ENCODE measurements at places on chromosomes 4 and X.

DNA sequence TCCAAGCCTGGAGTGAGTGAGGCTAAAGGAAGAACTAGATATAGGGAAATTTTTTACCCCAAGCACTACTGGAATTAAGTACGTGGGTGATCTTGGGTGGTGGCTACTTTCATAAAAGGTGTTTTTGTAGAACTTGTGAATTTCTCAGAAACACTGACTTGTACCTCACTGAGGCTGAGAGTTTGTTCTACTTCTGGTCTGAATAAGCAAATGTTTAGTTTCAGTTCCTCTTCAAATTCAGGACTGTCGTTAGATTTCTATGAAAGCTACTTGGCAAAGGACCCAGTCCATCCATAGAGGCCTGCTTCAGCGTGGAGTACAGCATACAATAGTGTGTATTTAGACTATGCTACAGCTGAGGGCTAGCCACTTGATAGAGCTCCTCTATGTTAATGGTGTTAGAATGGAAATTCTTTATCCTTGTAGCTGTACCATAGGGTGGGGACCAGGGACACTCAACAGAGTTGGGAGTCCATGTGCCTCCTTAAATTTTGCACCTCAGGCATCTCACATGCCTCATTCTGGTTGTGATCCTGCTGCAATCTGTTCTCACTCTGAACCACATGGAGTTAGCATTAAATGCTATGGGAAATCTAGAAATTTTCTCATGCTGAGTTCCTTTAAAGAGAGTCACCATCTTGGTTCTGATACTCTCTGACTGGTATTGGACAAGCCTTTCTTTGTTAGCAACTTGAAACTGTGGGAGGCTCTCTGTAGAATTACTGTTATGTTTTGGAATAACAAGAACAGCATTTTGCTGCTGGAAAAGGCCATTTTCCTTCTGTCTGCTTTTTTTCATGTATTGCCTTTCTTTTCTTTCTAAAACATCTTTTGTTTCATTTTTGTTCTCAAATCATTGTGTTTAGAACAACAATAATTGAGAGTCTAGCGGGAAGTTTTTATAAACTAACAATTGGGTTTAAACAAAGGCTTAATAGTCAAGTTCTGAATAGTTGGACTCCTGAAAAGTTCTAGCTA is 86.8 kb downstream of the PDGFRA start:
- DNase-seq = no peak

DNA sequence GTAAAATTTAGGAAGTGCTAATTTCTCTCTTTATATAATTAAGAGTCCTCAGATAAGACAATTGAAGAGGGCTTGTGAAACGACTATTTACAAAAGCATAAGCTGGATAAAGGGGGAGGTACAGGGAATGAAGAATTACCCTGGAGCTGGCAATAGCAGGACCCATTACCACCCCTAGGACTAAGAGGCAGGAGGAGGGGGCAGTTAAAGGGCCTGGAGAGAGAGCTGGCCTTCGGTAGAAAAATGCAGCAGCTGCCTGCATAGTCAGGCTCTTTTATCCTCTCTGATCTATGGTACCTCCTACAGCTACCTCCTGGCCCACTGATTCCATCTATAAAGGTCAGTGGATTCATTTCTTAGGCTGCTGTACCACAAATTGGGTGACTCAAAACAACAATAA is 57.7 kb upstream of the TRPC3 start:
- no peak for DNase-seq

GRCh38 chr4:173195109-173195508 is 26.5 kb downstream of the GALNT7 start:
- DNase-seq = no peak

- DNase-seq = no peak
These were observed 665.5 kb downstream of the CCSER1 start for GRCh38 chr4:90792696-90793095.

DNA sequence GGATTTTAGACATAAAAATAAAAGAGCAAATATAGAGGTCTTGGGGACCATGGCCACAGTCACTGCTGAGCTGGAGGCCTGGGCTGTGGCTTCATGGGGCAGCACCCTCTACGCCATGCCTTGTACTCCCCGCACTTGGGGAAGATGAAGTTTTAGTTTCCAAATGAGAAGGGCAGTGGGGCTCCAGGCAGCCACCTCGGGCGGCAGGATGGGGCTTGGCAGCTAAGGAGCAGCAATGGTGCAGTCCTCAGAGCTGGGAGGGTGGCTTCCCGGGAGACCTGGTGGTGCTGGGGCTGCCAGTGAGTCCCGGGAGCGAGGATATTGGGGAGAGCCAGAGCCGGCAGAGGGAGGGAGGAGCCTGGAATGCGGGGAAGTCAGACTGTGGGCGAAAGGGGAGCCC is 2.4 kb downstream of the CXCR3 start:
- no peak for DNase-seq

GRCh38 chr4:113382704-113383103 is 333.3 kb downstream of the ANK2 start:
- DNase-seq = no peak

DNA sequence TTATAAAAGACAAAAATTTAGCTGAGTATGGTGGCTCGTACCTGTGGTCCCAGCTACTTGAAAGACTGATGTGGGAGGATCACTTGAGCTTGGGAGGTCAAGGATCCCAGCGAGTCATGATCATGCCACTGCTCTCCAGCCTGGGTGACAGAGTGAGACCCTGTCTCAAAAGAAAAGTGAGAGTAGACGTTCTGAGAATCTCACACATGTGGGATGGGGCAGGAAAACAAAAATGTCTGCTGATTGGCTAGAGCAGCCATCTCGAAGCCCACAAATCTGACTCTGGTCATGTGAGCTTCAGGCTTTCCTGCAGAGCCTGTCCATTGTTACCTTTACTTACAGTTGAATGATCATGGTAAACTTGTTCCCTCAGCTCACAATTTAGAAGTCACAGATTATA is 23.1 kb upstream of the SLC9A7 start:
- DNase-seq = no peak

- no peak for DNase-seq
These were observed 75.8 kb upstream of the IQCM start for GRCh38 chr4:149891426-149891825.

DNA sequence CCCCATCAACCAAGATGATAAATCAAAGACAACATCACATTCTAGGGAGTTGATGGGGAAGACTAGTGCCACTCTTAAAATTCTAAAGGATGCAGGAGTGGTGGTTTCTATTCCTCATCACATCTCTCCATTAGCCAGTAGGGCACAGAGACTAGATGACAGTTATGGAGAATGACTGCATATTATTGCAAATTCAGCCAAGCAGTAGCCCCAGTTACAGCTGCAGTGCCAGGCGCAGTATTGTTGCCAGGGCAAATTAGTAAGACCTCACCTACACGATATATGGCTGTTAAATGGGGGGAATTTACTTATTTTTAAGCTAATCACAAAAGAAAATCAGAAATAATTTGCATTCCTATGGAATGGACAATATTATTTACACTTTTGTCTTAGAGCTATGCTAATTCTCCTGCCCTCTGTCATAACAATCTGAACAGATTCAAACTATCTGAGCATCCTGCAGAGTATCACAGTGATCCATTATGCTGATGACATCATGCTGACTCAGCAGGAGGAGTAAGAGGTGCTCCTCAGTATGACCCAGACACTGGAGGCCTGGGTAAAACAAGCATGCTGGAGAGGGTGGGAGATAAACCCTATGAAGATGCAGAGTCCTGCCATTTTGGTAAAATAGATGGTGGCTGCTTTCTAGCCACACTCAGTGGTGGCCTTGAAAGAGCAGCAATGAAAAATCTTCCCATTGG is 24.7 kb downstream of the ETNPPL start:
- no peak for DNase-seq

DNA sequence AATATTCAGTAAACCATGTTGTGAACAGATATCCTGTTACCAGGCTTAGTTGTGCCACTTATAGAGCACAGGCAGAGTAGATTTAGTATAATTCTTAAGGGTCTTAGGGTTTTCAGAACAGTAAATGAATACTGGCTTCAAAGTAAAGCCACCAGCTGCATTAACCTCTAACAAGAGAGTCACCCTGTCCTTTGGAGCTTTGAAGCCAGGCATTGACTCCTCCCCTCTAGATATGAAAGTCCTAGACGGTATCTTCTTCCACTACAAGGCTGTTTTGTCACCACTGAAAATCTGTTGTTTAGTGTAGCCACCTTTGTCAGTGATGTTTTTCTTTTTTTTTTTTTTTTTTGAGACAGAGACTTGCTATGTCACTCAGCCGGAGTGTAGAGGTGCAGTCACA is 77.7 kb downstream of the ALPK1 start:
- no peak for DNase-seq

- DNase-seq = no peak
These were observed 4.0 kb upstream of the CCNG2 start for GRCh38 chr4:77153006-77153405.

- no peak for DNase-seq
These were observed 56.7 kb downstream of the STOX2 start for GRCh38 chr4:183961795-183962194.

DNA sequence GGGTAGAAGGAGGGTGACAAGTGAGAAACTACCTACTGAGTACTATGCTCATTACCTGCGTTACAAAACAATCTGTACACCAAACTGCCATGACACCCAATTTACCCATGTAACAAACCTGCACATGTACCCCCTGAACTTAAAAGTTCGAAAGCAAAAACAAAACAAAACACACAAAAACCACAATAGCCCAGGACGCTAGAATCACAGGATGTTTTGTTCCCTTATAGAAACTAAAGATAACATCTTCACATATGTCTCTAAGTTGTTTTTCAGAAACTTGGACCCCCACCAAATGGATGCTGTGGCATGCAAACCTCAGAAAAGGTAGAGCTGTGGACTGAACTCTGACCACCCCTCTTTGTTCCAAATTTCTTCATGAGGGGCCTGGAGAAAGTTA is 25.2 kb upstream of the PNMA5 start:
- DNase-seq = no peak

- no peak for DNase-seq
These were observed 23.5 kb downstream of the AWAT2 start for GRCh38 chrX:70026112-70026850.

GRCh38 chrX:9466124-9466495 is 1.3 kb downstream of the TBL1X start:
- no peak for DNase-seq

GRCh38 chrX:3598709-3599108 is 114.7 kb downstream of the PRKX start:
- DNase-seq = no peak

- no peak for DNase-seq
These were observed 35.3 kb upstream of the CHRNA9 start for GRCh38 chr4:40299811-40300292.

GRCh38 chr4:6461301-6462165 is 10.9 kb downstream of the PPP2R2C start:
- DNase-seq = no peak
